ENCODE measurements at places on chromosomes 2 and 18. TPM values are rescaled to one million over a fixed set of nuclear protein-coding genes. Genes with fewer than 3 reads are reported as not detected.

CD28 gene
- polyA plus RNA-seq, result 2.1 TPM

THSD7B gene
- 4.6 TPM for polyA plus RNA-seq

- no peak for DNase-seq
Measured at GRCh38 chr2:103166456-103167324, 404.9 kb downstream of the TMEM182 start.

DNA sequence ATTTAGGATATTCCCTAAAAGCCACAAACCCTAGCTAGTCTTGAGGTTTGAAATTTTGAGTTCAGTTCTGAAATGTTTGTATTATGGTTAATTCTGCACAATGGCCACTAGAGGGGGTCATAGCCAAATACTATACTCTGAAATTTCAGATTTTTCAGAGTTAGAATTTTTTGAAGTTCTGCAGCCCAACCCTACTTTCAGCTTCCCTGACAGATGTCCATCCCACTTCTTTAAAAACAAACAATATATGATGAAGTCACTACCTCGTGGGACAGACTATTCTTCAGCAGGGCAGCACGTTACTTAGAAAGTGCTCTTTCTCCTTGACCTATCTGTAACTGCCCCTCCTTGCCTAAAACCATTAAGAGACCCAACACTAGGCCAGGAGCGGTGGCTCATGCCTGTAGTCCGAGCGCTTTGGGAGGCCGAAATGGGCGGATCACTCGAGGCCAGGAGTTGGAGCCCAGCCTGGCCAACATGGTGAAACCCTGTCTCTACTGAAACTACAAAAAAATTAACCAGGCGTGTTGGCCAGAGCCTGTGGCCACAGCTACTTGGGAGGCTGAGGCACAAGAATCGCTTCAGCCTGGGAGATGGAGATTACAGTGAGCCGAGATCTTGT lies 48.2 kb upstream of the PAPOLG start:
- DNase-seq, result peak; percentile 5

GRCh38 chr2:42086500-42086953 lies 38.7 kb downstream of the PKDCC start:
- no peak for DNase-seq

GRCh38 chr2:203672856-203673255 lies 33.6 kb upstream of the CD28 start:
- DNase-seq, result no peak

- no peak for DNase-seq
Measured at GRCh38 chr2:219554350-219554749, 10.5 kb downstream of the TMEM198 start.

GRCh38 chr2:187500585-187501359 lies 52.7 kb upstream of the CALCRL start:
- no peak for DNase-seq

- DNase-seq, result no peak
Measured at GRCh38 chr2:151953467-151953866, 125.2 kb upstream of the ARL5A start.

DNA sequence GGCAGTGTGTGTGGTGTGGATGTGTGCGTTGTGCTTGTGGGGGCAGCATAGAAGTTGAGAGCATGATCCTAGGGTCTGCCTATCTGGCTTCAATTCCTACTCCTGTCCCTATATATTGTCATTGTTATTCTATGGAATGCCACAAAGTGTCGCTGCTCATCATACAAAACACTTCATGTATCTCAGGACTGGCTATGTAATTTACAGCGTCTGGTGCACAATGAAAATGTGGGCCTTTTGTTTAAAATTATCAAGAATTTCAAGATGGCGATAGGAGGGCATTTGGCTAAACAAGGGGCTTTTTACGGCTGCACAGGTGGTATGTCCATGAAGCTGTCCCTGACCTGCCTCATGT lies 3.4 kb downstream of the SERPINB2 start:
- DNase-seq, result no peak

DNA sequence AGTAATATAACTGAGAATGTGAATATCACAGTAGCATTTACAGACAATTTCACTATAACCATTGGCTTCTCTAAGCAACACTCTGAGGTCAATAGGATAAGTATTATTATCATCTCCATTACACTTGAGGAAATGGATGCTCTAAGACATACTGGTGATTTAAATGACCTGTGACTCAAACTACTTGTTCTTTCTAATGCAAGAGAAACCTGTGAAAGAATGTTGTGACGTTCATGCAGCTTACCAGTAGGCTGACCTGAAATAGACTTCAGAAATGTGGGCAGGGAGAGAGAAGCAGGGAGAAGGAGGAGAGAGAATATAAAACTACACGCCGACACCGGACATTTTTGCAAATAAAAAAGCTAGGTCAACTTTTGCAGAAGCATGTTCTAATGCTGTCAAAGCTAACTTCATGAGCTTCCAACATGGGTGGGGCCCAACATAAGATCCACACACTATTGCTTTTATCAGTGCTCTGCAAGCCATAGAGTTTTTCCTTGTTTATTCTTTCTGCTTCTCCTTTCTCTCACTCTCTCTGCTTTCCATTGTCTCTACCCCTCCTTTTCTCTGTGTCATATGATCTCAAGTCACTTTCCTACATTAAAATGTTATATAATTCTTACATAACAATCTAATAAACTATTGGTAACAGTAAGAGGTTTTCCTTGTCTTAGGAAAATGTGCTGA lies 217.6 kb upstream of the FN1 start:
- no peak for DNase-seq

- DNase-seq, result no peak
Measured at GRCh38 chr18:77151772-77152520, 19.4 kb upstream of the MBP start.

- no peak for DNase-seq
Measured at GRCh38 chr18:50607378-50607926, 47.6 kb downstream of the MAPK4 start.

DNA sequence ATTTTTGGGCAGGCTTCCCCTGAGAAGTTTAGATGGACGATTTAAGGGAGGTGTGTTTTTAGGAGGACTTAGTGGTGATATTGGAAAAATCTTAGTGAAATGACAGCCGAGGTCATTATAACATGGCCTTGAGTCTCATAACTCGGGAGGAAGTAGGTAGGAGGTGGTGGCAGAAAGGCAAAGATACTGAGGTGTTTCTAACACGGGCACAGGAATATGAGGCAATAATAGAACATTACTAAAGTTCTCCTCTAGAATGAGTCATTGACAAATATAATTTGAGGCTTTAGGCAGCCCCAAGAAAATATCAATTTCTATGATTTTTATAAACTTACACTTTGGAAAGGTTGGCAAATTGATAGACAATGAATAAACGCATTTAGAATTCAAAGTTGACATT lies 146.1 kb upstream of the ZEB2 start:
- no peak for DNase-seq

- DNase-seq, result no peak
Measured at GRCh38 chr2:235908826-235909225, 259.4 kb downstream of the GBX2 start.

All from right renal pelvis (tissue), 4 donors.